ENCODE measurements at places on chromosomes 6 and 20.

DNA sequence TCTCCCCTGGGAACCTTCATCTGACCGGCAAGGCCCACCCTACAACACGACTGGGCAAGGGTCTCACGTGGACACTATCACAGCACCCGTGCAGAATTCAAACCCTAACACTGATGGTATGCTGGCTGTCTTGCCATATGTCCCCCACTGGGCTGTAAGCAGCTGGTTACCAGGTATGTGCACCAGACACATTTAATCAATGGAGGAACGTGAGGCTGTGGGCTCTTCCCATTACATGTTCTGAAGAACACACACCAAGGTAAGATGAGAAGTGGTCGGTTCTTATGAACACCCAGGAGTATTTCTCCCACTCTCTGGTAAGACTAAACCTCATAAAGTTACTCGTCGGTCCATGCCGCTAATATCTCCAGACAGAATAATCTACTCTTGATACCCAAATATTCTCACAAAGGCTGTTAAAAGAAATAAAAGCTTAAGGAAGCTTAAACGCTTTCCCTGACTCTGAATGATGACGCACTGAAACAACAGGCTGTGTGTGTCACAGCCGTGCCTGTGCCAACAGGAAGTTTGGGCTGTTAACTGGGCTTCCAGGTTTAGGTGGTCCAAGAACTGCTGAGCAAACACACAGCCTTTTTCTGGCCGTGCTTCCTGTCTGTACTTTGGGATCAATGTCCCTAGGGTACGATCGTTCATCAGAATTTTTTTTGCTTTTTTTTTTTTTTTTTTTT lies 75.3 kb downstream of the SLC23A2 start:
- no peak for DNase-seq

DNA sequence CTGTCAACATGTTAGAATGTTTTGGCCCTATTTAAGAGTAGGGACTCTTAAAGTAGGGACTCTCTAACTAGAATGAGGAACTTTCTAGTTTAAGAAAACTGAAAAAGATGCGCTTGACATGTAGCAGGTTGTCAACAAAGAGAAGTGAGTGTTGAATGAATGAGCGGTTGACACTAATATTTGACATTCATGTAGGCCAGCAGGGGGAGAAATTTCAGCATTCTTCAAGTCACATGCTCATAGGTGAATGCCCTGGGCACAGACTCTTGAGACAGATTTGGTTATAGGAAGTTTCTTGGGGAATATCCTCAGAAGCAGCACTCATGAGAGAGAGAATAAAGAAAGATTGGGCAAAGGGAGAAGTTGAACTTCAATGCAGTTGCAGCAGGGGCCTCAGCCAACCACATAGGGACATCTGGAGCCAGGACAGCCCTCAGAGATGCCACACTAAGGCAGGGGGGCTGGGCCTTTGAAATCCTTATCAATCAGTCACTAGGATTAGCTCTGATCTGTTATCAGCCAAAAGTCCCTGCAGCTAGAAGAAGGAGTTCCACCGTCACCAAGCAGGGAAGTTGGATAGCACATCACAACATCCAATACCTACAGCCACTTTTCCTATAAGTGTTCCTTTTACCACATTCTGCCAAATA lies 145.1 kb upstream of the FKBP1C start:
- DNase-seq: no peak

DNA sequence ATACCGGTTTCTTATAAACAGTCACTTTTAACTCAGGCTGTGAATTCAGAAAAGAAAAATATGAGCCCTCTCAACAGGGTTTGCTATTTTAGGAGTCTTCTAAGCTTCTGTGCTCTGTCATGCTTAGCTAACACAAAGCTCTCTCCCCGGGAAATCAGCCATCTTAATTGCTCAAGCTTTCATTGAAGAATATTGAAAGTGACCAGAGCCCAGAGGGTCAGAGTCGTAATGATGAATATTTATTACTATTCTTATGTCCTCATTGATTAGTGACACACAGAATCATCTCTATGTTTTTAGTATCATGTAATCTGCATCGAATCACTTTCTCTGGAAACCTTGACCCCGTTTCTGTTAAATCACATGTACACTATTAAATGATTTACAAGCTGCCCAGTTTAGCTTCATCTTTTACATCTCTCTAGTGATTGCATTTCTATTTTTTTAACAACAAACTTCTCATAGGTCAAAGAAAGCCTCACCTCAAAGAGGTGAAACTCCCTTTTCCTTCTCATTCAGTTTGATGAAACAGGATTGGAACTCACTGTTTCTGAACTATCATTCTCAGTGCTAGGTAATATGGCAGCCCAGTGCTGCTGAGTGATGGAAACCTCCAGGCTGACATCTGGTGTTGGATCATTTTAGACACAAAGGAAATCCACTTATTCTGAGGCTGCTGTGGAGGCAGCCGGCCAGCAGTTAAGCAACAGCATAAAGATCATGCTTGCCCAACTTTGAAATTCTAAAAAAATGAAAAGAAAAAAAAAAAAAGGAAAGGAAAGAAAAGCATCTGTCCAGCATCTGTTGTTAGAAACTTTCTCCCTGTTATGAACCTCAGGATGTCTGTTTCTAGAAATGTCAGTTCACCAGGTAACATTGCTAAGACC lies 96.3 kb downstream of the RFPL4B start:
- no peak for DNase-seq

GRCh38 chr20:9051508-9051907 lies 17.4 kb upstream of the PLCB4 start:
- no peak for DNase-seq

GRCh38 chr6:119449331-119450156 lies 100.0 kb upstream of the MAN1A1 start:
- no peak for DNase-seq

GRCh38 chr20:3751675-3752385 lies 15.7 kb downstream of the ADISSP start:
- DNase-seq: peak; percentile 31

GRCh38 chr20:37464611-37465010 lies 56.4 kb upstream of the NNAT start:
- no peak for DNase-seq

DNA sequence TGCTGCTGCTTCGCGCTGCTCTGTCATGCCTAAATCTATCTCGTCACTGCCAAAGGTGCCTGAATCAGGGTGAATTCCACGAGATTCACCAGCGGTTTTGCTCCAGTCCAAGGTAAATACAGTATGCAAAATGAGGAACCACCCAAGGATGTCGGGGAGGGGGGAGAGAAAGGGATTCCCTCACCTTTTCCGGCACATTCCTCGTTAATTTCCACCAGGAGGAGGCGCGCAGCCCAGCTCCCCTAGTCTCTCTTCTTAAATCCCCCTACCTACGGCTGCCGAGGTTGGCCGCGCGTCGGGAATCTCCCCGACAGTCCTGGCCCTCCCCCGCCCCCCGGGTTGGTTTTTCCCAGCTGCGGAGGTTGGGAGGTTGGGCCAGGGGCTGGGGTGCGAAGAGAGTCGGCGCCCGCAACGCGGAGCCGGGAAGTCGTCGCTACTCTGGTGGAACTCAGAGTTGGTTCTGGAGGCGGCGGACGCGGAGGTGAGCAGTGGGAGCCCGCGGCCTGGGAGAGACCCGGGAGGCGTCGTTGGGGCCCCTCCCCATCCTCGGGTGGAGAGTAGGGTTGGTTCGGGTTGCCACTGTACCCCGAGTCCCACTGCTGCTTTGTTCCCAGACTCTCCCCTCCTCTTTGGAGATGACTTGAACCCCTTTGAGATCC lies at the start of gene TPBG:
Gene TPBG (plus strand): TSS at position 390 of the 659 bp plus-strand sequence. CDS start 1,145 bp downstream, outside the sequence.
- no peak for DNase-seq

DNA sequence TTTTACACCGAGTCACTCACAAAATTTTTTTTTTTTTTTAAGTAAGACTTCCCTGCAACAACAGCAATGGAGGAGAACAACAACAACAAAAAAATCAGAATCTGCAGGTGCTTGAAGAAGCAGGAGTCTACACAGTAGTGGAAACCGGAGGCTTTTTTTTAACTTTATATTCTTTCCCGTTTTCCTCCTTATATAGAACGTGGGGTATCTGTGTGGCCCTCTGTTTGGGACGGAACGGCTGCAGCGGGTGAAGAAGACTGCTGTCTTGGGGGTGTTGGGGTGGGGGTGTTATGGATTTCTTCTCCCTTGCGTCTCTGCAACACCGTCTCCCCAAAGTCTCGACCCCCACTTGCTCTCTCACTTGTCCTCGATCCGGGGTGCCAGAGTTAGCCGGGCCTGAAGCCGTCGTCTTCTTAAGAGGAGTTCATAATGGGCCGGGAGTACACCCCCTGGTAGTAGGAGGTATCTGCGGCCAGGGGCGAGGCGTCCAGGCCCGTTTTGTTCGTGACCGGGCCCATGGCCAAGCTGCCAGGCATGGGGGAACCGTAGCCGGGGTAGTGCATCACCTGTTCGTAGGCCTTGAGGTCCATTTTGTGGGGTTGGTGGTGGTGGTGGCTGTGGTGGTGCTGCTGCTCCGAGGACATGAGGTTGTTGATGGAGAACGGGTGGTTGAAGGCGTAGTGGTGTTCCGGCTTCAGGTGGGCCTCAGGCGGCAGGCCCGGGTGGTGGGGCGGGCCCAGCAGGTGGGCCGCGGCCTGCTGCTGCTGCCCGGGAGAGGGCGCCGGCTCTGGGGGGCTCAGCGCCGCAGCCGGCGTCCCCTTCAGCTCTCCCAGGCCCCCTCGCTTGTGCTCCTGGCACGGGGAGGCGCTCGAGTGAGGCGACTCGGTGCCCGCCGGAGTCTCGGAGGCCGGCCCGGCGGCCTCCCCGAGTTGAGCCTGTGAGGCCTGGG lies 2.7 kb downstream of the FOXA2 start:
- DNase-seq: no peak

DNA sequence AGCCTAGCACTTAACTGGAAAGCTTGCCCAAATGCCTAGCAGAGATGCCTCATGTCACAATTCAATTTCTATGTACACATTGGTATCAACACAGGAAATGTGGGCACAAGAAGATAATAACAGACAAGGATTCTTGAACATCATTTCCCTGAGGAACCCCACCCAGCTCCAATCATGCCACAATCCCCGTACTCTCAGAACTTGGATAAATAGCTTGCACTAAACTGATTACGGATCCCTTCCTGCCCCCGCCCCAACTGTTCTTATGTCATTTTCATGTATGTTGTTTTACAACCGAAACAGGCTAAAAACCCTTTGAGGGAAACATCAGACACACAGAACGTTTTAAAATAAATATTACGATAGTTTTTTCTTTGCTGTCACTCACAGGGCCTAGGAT lies 87.1 kb downstream of the BACH2 start:
- no peak for DNase-seq

DNA sequence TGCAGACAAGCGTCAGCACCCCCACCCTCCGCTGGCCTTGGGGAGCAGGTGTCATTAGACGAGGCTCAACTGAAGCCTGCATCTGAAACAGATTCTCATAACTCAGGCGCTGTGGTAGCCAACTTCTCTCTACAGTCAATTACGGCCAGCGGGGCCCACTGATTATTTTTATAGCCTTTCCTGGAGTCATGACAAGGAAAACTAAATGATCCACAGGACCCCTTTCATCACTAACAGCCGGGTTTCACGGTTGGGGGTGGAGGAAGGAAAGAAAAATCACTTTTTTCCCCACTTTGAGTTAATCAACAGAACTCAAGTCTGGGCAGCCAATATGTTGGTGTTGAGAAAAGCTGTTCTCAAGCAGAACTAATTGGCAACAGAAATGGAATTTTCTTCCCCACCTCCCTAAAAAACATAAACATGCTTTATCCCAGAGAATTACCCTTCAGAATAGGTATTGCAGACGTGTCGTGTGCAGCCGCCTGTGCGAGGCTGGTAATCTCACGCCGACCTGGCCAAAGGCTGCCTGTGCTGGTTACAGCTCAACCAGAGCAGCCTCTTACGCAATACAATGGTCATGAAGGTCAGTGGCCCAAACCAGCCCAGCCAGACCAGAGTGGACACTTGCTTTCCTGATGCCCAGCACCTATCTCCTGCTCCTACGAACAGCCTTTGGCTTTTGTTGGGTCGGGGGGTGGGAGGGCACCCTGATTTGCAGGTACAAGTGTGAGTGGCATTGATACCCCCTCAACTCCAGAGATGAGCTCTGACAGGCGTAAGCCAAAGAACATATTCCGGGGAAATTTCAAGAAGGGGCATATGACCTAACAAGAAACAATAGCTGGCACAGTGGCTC lies 11.0 kb downstream of the RIPOR3 start:
- no peak for DNase-seq

GRCh38 chr20:3681931-3682781 lies at the start of gene ADAM33:
TSS of gene ADAM33 (minus strand) at chr20:3682010. CDS start at chr20:3682004, 6 bp downstream.
- no peak for DNase-seq

GRCh38 chr6:130050230-130050629 lies 31.8 kb downstream of the L3MBTL3 start:
- no peak for DNase-seq

- DNase-seq: no peak
Observed at GRCh38 chr6:110544472-110544871, 68.1 kb upstream of the SLC22A16 start.

GRCh38 chr6:31609519-31610406 lies 5.3 kb upstream of the AIF1 start:
- no peak for DNase-seq

- DNase-seq: peak; percentile 28
Observed at GRCh38 chr6:136784910-136785746, 7.1 kb downstream of the MAP3K5 start.

DNA sequence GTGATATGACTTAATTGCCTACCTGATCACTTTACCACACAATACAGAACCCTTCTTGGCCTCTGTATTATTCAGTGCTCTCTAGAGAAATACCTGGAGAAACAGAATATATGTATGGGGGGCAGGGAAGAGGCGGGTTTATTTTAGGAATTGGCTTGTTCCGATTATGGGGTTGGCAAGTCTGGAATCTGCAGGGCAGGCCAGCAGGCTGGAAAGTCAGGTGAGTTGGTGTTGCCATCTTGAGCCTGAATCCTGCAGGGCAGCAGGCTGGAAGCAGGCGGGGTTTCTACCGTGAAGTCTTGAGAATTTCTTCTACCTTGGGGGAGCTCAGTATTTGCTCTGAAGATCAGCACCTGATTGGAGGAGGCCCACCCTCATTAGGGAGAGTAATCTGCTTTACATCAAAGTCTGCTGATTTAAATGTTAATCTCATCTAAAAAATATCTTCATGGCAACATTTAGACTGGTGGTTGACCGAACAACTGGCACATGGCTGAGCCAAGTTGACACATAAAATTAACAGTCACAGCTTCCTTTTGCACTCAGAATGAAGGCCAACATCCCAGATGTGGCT lies 193.9 kb downstream of the ZDHHC14 start:
- DNase-seq: no peak

GRCh38 chr20:50746138-50746940 lies 15.0 kb downstream of the PARD6B start:
- DNase-seq: no peak

DNA sequence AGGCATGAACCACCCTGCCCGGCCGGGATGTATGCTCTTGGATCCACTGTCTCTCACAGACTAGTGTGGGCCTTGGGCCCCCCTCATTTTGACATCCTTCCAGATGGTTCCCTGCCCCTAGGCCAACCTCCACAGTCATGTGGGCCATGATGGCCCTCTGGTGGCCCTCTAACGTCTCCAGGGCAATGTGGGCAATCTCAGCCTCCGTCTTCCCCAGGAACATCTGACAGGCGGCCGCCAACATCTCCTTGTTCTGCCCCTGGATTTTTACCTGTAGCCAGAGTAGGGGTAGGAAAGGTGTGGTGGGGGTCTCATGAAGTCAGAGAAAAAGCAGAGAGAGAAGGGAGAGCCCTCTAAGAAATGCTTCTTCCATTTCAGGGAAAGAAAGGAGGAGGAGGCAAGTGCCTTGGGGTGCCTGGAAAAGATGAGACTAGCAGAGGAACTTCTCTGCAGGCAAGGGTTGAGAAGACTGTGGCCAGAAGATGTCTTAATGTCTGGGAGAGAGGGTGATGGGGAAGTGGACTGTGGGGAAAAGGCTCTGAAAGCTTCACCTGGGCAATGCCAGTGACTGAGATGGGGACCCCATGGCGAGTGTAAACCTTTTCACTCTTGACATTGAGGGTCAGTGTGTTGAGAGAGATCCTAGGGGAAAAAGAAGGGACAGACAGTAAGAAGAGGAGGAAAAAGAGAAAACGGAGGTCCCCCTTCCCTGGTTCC lies 1.3 kb downstream of the FLOT1 start:
- peak; percentile 34 for DNase-seq
